ENCODE measurements at places on chromosomes 3 and 15.

DNA sequence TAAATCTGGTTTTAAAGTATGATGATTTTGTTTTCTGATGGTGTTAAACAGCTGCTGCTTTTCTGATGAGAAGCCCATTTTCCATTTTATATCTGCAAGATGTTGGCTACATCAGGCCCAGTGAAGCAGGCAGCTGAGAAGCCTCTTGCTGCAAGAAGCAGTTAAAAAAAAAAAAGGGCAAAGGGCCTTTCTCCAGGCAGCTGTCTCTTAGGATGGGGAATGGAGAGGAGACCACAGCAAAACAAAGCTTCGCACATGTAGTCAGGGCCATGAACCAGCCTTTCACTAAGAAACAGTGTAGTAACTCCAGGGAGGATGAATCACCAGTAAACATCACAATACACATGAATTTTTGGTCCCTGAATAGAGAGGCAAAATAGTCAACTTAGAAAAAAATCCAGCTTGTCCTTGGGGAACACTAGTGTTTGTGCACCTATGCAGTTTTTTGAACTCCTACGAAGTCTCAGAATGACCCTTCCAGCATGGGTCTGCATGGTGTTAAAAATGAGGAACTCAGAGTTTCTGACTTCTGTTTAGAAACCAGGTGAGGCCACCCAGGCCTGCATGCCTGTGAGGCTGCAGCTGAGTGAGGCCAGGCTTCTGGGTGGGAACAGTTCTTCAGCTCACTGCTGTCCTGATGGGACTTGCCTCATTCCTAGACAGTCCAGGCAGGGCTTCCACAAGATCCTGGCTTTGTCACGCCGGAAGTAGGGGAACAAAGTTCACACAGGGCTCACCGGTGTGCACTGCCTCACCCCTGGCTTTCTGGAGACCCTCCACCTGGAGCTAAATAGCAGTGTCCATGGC lies 518.7 kb downstream of the MCTP2 start:
- no peak for DNase-seq

GRCh38 chr15:39200586-39200985 lies 380.3 kb upstream of the THBS1 start:
- DNase-seq = no peak

DNA sequence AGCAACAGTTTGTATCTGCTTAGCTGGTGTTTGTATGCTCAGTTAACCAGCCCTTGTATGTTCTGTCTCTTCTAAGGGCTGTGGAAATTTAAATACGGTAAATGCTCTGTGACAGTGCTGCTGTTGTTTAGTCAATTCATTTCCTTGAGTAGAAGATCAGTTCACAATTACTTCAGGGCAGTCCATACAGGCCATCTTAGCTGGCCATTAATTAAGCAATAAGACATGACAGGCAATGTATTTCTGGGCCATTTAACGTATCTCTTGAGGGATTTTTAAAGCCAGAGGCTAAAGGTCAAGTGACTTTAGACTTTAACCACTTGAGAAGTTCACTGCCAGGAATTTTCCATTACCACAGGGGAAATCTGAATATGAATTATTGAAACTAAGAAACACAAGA lies 351.8 kb downstream of the ZIC1 start:
- DNase-seq = no peak

GRCh38 chr15:89070197-89071124 lies 17.8 kb upstream of the ABHD2 start:
- DNase-seq = no peak

DNA sequence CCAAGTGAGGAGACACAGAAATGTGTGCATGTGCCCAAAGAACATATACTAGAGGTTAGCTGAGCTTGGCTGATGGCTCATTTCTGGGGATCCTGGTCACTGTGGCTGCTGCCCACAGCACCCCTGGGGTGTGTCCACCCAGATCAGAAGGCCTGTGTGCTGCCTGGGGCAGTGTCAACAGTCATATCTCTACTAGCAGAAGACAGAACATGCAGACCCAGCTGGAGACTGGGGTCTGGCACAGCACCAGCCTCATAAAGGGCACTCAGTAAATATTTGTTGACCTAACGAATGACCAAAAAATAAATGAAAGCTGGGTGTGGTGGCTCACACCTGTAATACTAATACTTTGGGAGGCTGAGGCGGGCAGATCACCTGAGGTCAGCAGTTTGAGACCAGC lies 16.4 kb downstream of the CHRNA3 start:
- no peak for DNase-seq

All from Kasumi-1 (cell line).